ENCODE measurements at places on chromosomes 3 and 15. TPM values are rescaled to one million over a fixed set of nuclear protein-coding genes. Genes with fewer than 3 reads are reported as not detected.

Gene UROC1
- not detected for total RNA-seq

Gene FMN1
- total RNA-seq = 17.1 TPM

DNA sequence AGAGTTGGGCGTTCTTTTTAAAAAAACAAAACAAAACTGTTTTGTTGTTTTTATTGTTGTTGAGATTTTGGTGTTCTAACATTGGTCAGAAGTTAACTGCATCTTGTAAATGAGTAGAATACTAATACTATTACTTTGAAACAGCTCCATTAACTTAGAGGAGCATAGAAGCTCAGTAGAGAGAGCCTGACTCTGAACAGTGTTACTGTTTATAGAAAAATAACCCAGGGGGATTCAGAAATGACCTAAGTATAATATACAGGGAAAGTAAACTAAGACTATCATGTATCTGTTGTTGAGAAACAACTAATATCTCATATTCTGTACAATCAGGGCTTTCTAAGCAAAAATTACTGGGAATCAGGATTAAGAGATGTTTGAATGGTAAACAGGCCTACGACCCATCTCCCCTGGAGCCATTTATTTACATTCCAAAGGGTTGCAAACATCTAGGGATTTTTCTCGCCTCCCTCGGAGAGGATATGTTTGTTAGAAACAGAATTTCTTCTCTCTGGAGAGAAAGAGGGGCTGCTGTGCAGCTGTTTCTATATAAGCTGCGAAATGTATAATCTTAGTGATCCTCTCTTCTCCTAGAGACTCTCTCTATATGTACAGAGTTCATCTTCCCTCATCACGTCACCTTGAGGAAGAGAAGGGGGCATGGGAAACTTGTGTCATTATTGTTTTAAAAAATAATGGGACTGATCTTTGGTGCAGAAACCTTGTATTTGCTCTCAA, 827.5 kb upstream of the DPPA4 start:
- H3K27me3 ChIP-seq = no peaks in the 10 kb centered on the region
- no peak overlapping the region for H3K4me3 ChIP-seq
- no peaks in the 10 kb centered on the region for H3K4me1 ChIP-seq

GRCh38 chr3:38560996-38561717, 65.0 kb downstream of the EXOG start:
- DNase-seq = peak; percentile 1
- H3K27ac ChIP-seq = no peak overlapping the region
- H3K27me3 ChIP-seq = no peaks in the 10 kb centered on the region
- H3K4me1 ChIP-seq = no peaks in the 10 kb centered on the region
- H3K36me3 ChIP-seq = no peaks in the 10 kb centered on the region

- no peak overlapping the region for H3K27ac ChIP-seq
- H3K4me1 ChIP-seq = peaks cover 7% of the 10 kb centered on the region
- no peak overlapping the region for H3K4me3 ChIP-seq
- H3K36me3 ChIP-seq = no peaks in the 10 kb centered on the region
- H3K27me3 ChIP-seq = no peaks in the 10 kb centered on the region
Observed at GRCh38 chr15:58298879-58299850, 132.6 kb upstream of the LIPC start.

- H3K27ac ChIP-seq = no peak overlapping the region
- no peak for DNase-seq
- H3K27me3 ChIP-seq = no peaks in the 10 kb centered on the region
- H3K4me1 ChIP-seq = no peaks in the 10 kb centered on the region
Observed at GRCh38 chr3:74787011-74787410, 172.6 kb upstream of the CNTN3 start.
